ENCODE measurements at places on chromosomes 12 and 14. TPM values are rescaled to one million over a fixed set of nuclear protein-coding genes. Genes with fewer than 3 reads are reported as not detected.

The KLHL33 gene
- total RNA-seq: not detected

The ZDHHC22 gene
- 13.4 TPM for total RNA-seq

The EGLN3 gene
- 38.4 TPM for total RNA-seq

The C14orf180 gene
- not detected for total RNA-seq

The RDH12 gene
- not detected for total RNA-seq

The FAM181A gene
- not detected for total RNA-seq

The CABP1 gene
- total RNA-seq: 1.7 TPM

The TAC3 gene
- total RNA-seq: not detected

The FZD10 gene
- not detected for total RNA-seq

The LLPH gene
- total RNA-seq: 45.9 TPM

The SLC17A8 gene
- total RNA-seq: 0.08 TPM

The UNC79 gene
- 0.05 TPM for total RNA-seq

The FGF6 gene
- not detected for total RNA-seq

The ACVRL1 gene
- total RNA-seq: 0.36 TPM

The CCDC38 gene
- total RNA-seq: 0.04 TPM

The OTOGL gene
- 0.10 TPM for total RNA-seq

The TAS2R9 gene
- 0.16 TPM for total RNA-seq

The PTGR2 gene
- total RNA-seq: 5.4 TPM

The KRT82 gene
- not detected for total RNA-seq

The FAM90A1 gene
- not detected for total RNA-seq

The NTF3 gene
- total RNA-seq: 15.5 TPM

The SIX1 gene
- 65.0 TPM for total RNA-seq

The TROAP gene
- 87.0 TPM for total RNA-seq

The GUCY2C gene
- total RNA-seq: not detected

The MAPKAPK5 gene
- total RNA-seq: 43.3 TPM

The KLHDC1 gene
- 0.32 TPM for total RNA-seq

The PRH2 gene
- not detected for total RNA-seq

The KCNC2 gene
- total RNA-seq: not detected

The ENTPD5 gene
- 8.4 TPM for total RNA-seq
